Stimulated activated CD4-positive, alpha-beta T cell treated with anti-CD3 and anti-CD28 coated beads, Interleukin-1b, Interleukin-23, amount 100 ng/mL, for 1 hour (primary cell): ENCODE measurements at places on chromosomes 4 and X.

DNA sequence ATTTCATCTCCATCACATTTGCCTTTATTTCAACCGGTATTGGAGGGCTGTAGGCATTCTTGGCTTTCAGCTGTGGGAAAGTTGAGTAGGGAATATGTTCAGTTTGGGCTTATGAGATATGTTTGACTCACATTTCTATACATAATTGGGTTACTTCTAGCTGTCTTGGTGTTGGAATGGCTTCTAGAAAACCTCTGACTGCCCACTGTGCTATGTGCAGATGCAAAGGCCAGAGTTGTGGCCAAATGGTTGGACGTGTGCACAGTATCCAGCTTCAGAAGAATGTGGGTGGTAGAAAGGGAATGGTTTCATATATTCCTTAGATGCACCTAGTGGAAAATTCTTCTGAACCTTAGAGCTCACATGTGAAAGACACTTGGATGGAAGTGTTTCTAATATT, 92.6 kb upstream of the H2AZ1 start:
- no peak for DNase-seq

DNA sequence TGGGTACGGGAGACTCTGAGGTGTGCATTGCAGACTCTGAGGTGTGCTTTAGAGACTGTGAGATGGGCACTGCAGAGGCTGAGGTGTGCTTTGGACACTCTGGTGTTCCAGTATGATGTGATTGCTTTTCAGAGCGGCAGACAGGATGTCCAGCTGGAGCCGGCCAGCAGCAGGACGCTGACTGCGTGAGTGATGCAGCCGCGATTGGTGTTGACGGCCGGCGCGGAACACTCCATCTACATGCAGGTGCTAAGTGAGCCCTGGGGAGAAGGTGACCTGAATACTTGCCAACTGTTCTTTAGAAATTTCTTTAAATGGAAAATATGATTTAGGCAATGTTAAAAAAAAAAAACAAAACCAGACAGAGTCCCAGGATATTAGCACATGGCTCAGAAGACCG, 103.1 kb upstream of the PPP2R3B start:
- no peak for DNase-seq

DNA sequence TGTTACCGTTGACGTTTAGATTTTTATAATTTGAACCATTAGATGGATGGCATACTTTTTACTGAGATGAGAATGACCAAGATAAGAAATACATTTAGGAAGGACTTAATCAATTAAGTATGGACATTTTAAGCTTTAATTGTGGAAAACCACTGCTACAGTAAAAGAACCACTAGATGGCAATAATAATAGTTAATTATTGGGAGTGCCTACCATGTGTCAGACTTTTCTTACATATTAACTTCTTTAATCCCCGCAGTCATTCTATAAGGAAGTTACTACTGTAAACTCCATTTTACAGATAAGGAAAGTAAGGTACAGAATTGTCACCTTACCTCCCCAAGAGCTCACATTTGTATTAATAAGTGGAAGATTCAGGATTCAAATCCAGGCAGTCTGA, 48.5 kb upstream of the MYOZ2 start:
- no peak for DNase-seq

GRCh38 chr4:116638592-116638991, 446.8 kb downstream of the TRAM1L1 start:
- no peak for DNase-seq

GRCh38 chr4:7382634-7383014, 52.1 kb downstream of the PSAPL1 start:
- DNase-seq, result no peak

DNA sequence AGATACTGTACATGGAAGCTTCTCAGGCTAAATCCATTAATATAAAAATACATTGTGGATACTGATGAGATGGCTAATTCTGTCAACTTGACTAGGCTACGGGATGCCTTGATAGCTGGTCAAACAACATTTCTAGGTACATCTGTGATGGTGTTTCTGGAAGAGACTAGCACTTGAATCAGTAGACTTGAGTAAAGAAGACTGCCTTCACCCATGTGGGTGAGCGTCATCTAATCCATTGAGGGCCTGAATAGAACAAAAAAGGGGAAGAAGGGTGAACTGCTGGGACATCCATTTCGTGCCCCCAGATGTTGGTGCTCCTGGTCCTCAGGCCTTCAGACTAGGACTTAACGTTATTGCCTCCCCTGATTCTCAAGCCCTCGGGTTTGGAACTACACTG, 3.7 kb upstream of the SRP72 start:
- no peak for DNase-seq

GRCh38 chr4:32560306-32560705, 1840.1 kb downstream of the PCDH7 start:
- no peak for DNase-seq

- DNase-seq, result no peak
Measured at GRCh38 chr4:114100288-114101031, 121.0 kb upstream of the ARSJ start.

DNA sequence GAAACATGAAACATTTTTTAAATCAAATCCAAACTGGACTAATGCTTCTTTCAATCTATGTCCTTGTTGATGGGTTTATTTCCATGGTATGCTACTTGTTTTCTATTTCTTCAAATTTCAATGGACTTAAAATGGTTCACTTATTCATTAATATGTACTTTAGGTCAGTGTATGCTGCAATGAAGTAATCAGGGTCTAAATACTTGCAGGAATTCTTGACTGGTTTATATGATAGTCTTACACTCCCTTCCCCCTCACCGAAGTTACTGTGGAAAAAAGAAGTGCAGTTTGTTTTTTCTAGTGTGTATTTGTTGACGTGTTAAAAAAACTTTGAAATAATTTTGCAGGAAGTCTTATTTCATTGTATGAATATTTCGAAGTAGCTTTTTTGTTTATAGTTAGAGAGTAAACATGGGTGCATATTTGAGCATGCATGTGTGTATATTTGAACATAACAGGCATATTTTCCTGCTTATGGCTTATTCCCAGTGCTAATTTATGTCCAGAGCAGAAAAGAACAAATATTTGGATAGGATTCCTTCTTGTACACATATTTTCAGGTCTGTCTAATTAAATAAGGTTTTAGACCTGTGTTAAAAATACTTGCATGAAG, 65.0 kb downstream of the LIMCH1 start:
- DNase-seq, result no peak
